BE2C (cell line): ENCODE measurements at places on chromosomes 4 and X.

GRCh38 chrX:3960952-3961351 lies 247.5 kb upstream of the PRKX start:
- DNase-seq: no peak

- no peak for DNase-seq
Observed at GRCh38 chrX:125786316-125786715, 379.8 kb downstream of the DCAF12L2 start.

DNA sequence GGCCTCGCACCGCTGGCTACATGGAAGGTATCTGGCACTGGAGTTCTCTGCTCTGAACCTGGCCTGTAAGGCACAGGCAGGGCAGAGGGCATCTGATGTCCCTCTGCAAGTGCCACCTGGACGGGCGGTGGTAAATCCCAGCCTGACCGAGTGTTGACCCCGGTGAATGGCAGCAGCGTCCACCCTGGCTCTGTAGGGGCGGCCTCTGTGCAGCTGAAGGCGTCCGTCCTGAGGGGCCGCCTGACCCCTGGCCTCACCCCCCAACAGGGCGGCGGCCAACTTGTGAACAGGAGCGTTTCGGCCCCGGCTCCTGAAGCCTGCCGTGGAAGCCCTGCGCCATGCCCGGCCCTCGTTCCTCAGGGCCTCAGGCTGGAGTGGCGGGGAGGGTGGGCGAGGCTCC lies 51.4 kb downstream of the CPZ start:
- no peak for DNase-seq

- no peak for DNase-seq
Observed at GRCh38 chrX:27439771-27440170, 23.4 kb downstream of the PPP4R3C start.

DNA sequence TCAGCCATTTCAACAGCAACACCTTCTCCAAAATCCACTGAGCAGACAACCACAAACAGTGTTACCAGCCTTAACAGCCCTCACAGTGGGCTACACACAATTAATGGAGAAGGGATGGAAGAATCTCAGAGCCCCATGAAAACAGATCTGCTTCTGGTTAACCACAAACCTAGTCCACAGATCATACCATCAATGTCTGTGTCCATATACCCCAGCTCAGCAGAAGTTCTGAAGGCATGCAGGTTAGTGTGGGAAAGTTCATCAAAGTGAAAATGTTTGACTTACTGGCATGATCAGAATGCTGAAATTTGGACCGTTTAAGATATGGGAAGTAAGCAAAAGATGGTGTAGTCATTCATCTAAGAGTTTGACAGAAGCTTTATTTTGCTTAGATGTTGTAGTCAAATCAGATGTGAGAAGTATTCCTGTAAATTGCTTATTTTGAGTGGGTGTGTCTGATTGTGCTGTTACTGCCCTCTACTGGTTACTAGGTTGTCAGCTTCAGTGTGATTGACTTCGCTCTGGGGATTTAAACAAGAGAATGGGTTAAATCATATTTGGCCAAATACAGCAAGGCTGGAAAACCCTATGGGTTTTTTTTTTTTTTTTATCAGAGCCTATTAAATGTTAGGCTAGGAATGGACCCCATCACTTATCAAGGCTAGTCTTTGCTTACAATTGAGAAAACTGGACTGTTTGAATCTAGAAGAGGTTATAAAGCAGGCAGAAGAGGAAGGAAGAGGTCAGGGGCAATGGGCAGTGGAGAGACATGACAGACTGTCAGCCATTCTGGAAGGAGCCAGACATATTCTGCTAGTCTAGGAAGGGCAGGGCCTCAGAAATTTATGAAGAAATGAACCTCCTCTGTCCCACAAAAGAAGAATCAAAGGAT lies 130.3 kb downstream of the DIPK2B start:
- DNase-seq: peak; percentile 8

GRCh38 chrX:147537172-147537571 lies 374.5 kb upstream of the FMR1 start:
- no peak for DNase-seq

GRCh38 chr4:27005501-27005900 lies 144.9 kb downstream of the STIM2 start:
- DNase-seq: no peak

DNA sequence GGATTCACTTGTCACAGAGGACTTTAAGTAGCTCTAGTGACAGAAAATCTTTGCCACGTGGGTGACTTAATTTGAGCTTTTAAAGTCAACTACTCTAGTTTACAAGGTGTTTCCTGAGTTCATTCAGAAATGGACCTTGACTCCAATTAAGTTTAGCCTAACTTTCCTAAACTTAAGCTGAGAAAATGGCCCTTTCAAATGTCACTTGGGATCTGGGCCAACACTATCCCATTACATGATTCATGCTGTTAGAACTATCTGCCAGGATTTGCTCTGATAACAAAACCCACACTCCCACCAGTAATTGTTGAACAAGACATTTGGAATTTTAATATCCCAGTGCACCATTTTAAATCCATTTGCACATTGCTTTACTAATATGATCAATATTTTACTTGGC lies 40.8 kb downstream of the C4orf46 start:
- no peak for DNase-seq

DNA sequence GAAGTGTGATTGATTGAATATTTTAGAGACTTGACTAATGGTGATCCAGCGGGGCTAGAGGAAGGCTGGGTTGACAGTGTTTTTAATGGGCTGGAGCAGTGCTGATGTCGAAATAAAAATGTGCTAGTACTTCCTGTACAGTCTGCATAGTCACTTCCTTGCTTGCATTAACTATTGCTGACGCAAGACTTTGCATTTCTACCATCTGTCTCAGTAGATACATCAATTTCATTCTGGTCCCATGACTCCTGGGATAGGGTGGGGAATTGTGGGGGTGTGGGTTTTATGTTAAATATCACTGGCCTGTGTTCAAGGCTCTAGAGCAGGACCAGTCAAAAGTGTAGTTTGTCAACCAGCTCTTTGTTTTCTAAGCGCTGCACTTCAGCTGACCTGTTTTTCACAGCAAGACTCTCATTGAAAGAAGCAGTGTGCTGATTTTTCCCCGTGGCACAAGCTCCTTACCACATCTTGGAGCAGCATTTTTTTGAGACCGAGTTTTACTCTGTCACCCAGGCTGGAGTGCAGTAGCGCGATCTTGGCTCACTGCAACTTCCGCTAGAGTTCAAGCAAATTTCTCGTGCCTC lies 35.2 kb upstream of the PHEX start:
- DNase-seq: no peak

- no peak for DNase-seq
Observed at GRCh38 chr4:101414496-101414895, 67.2 kb upstream of the PPP3CA start.

DNA sequence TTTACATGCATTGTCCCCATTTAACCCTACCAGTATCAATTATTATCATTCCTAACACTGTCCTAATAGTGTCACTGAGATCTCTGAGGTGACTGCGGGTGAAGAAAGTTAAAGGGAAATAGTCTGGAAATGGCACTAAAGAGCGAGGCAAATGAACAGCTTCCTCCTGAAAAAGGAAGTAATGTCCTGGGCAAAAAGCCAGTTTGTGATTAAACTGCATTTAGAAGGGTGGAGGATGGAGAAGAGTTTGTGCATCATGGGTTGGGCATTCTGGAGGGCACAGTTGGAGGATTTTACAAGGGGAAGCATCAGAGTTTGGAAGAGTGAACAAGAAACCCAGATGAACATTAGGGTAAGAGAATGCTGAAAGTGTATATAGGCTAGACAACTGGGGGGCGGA lies 60.5 kb upstream of the SLC25A4 start:
- DNase-seq: no peak

DNA sequence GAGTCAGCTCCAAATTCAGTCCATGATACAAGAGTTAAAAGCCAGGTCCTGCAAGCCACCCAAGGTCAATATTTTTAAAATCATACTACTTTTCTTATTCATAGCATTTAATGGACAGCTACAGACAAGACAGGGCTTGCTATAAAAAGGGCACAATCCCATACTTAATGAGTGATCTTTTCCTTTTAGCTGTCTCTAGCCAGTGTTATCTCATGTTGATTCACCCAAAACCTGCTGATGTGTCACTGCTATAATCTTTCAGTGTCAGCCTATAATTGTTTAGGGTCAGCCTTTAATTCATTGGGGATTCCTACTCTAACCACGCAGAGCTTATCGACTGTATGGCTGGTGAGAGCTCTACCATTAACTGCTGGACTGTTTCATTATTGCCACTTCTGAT lies 51.2 kb upstream of the HCCS start:
- no peak for DNase-seq

GRCh38 chr4:80136270-80136669 lies 61.0 kb upstream of the PRDM8 start:
- DNase-seq: no peak

- DNase-seq: no peak
Observed at GRCh38 chr4:55617587-55618197, 18.4 kb downstream of the NMU start.

- DNase-seq: no peak
Observed at GRCh38 chr4:184620212-184620867, 28.9 kb downstream of the CASP3 start.

DNA sequence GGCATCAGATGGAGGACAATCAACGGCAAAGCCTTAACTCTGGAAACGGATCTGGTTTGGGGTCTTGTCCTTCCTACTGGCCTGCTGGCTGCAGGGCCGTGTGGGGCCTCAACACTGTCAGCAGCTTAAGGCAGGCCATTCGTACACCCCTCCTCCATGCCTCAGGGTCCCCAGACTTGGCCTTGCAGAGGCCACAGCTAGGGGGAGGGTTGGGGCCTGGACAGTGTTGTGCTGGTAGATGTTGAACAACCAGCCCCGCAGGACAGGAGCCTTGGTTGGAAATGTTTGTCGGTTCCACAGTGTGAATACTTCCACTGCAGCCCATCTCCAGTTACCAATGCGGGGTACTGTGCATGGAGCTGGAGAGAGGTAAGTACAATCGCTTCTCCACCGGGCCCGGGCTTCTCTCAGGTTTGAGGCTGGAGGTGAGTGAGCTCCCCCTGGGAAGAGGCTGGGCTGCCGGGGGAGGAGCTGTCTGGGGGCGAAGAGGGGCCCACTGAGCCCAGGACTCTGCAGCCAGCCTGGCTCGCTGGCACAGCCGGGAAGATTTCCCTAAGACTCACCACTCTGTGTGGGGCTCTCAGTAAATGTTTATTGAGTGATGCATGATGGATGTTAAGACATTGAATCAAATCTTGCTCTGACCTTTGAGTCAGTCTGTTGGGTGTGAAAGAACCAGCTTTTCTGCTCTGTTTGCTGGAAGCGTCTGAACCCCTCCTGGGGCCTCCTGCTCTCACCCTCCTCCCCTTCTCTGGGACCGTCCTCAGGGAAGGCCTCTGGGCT lies 19.7 kb upstream of the GPR78 start:
- no peak for DNase-seq

DNA sequence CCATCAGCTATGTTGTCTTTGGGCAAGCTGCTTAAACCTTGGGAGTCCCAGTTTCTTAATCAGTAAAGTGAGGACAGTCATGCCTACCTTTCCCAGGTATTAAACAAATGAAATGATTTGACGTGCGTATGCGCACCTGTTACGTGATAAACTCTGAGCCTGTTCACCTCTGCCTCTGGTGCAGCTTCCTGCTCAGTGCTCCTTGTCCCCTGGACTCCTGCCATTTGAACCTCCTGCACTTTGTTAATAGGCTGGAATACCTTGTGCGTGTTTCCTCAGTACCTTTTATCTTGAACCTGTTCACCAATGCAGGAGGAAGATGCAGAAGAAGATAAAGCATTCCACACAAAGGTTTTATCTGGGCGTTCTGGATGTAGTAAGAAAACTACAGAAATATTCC lies 211.9 kb downstream of the CEP135 start:
- DNase-seq: no peak

- no peak for DNase-seq
Observed at GRCh38 chr4:10090467-10091250, 25.9 kb downstream of the WDR1 start.

GRCh38 chrX:155027509-155028066 lies 944 bp downstream of the FUNDC2 start:
- DNase-seq: no peak

GRCh38 chr4:129788486-129788885 lies 692.5 kb downstream of the C4orf33 start:
- DNase-seq: no peak

DNA sequence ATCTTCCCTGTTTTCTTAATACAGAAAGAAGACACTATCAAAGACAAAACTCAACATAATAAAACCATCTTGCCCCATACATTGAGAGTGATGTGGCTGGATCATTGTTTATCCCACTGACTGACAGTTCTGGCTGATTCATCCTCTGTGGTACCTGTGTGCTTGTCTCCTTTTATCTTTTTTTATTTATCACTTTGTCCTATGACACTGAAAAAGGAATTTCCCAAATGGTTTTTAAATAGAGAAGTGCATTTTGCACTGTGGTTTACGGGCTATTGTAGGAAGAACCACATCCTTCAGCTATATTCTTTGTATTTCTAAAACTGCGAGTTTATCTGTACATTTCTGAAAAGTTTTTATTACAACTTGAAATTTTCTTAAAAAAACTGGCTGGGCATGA lies 15.0 kb downstream of the TTC29 start:
- no peak for DNase-seq

DNA sequence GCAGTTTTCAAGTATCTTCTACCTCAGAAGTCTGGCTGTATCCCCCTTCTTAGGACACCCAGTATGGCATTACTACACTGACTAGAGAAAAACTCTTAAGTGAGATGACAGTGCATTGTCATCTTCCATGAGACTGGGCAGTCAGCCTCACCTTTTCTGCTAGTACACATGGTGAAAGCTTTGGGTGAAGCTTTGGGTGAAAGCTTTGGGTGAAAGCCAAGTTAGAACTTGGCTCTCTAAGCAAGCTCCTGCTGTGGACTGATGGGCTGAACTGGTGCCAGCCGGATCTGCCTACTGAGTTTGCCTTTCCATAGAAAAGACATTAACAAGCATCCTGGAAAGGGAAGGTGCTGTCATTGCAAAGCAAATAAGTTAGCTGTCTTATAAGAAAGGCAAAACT lies 8.8 kb downstream of the EPHA5 start:
- DNase-seq: peak; percentile 16

DNA sequence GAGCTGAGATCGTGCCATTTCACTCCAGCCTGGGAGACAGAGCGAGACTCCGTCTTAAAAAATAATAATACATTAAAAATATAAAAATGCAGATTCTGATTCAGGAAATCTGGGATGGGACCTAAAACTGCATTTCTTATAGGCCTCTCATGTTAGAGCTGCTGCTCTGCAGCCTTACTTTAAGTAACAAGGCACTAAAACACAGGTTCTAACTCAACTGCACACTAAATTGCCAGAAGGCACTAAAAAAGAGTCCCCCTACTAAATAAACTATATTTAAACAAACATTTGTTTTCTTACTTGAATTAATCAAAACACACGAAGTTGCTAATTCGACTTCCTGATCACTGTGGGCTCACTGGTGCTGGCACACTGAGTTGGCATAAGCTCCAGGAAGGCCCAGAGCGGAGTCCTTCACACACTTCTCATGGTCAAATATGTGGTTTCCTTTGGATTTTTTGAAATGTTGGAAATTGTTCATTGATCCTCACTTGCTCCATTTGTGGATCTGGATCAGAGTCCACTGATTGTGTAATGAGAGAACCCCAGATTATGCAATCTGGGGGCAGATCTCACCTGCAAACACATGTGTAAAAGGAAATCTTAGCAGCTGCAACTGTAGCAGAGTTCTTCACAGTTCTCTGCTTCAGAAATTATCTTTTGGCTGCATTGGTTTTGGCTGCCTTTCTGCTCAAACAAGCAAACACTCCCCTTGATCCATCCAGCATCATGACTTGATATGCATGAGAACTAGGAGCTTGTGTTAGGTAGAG lies 59.3 kb downstream of the AFF1 start:
- no peak for DNase-seq

GRCh38 chrX:7109838-7110793 lies 37.4 kb upstream of the STS start:
- DNase-seq: no peak
